ENCODE measurements at places on chromosomes 3 and 15.

DNA sequence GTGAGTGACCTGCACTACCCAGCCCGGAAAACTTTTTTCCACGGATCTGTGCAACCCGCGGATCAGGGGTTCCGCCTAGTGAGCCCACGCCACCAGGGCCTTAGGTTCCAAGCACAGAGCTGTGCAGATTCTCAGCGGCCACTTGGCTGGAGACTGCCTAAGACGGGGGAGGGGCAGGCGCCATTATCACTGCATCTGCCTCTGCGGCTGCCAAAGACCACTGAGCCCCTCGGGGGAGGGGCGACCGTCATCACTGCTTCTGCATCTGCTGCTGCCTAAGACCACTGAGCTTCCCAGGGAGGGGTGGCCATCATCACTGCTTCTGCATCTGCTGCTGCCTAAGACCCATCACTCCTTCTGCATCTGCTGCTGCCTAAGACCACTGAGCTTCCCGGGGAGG lies 460.2 kb downstream of the OCA2 start:
- DNase-seq: no peak

GRCh38 chr15:99213187-99213811 lies 36.1 kb downstream of the TTC23 start:
- DNase-seq: peak; percentile 79

DNA sequence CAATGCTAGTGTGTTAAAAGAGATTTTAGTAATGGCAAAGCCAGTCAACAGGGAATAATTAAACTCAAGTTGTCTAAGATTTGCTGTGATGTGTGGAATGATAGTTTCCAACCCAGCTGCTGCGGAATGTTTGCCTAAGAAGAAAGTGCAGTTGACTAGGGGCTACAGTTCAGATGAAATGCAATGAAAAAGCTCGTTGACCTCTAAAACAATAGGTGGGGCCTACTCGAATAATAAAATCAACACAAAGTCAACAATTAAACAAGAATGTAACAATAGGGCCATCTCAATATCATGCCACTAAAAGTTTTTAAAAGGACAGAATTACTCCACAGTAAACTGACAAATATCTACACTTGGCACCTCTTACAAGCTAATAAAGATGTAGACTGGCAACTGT lies 484.2 kb downstream of the MECOM start:
- no peak for DNase-seq

- DNase-seq: no peak
Observed at GRCh38 chr15:96672629-96673028, 342.1 kb downstream of the NR2F2 start.

DNA sequence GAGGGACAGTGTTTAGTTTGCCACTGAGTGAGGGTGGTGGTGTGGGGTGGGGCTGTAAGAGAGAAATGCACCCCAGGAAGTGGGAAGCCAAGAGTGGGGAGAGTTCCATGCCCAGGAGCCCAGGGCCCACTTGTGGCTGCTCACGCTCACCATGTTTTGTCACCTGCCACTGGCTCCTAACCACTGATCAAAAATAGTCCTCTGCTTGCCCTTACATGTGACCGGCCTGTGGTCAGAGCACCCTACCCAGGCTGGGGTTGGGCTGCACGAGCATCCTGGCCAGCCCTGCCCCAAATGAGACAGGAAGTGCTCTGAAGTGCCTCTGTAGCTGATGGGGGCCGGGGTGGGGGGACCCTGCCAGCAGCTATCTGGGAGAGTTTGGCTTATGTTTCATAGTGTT lies 216.3 kb downstream of the RPLP1 start:
- DNase-seq: no peak

- no peak for DNase-seq
Observed at GRCh38 chr3:420584-420983, 224.0 kb downstream of the CHL1 start.

- no peak for DNase-seq
Observed at GRCh38 chr3:11535243-11535960, 108.3 kb downstream of the VGLL4 start.

All from fibroblast of the aortic adventitia (primary cell).